Activated CD4-positive, alpha-beta T cell treated with anti-CD3 and anti-CD28 coated beads for 24 hours (primary cell): ENCODE measurements at places on chromosomes 6 and 20.

DNA sequence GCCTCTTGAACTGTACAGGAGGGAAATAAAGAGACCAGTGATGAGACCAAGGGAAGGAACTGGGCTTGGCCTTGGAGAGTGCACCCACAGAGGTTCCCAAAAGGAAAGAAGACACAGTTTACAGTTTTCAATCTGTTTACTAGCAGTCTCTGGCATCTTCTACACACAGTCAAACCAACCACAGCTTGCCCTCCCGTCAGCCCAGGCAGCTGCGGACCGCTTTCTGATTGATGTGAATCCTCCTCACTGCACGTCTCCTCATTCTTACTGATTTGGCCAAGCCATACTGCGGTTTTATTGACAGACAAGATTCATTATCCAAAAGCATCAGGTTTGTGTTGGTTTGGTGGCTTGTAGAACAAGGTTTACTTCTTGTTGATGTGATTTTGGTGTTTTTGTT is 104.5 kb upstream of the ASF1A start:
- no peak for DNase-seq

DNA sequence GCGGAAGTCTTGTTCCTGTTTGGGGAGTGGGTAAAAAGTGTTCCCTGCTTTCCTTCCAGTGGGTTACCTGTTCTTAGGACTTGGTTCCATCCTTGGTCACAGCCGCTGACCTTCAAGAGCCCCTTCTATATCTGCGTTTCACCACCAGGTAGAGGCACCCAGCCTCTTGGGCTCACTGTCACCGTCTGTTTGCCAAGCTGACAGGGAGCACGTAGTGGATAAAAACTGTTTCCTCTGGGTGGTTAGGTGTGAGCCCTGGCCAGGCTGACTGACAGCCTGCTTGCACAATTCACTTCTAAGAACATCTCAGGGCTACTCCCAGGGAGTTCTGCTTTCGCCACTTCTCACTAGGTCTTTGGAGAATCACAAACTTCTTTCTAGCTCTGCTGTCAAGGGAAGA is 1.8 kb upstream of the JPH2 start:
- DNase-seq: no peak

GRCh38 chr6:88616380-88616779 is 347.0 kb downstream of the RNGTT start:
- no peak for DNase-seq

- DNase-seq: no peak
Measured at GRCh38 chr20:20497242-20497978, 129.5 kb downstream of the INSM1 start.

DNA sequence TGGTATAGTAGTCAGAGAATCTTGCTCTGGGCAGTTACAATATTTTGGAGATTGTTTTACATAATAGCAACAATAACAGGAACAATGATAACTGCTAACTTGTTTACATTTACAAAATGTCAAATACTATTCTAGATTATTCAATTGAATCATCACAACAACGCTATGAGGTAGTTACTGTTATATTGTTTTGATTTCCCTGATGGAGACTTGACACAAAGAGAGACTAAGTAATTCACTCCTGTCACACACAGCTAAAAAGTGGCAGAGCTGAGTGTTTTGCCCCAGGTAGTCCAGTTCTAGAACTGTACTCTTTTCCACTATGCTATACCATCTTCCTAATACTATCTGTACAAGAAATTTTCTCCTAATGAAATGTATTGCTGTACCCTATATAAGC is 356.1 kb downstream of the LAMA2 start:
- no peak for DNase-seq
